Brain (organoid and tissue), 16 donors: ENCODE measurements at places on chromosomes 11 and 22.

GRCh38 chr11:133234883-133235282 lies 297.4 kb downstream of the OPCML start:
- no peak for DNase-seq

DNA sequence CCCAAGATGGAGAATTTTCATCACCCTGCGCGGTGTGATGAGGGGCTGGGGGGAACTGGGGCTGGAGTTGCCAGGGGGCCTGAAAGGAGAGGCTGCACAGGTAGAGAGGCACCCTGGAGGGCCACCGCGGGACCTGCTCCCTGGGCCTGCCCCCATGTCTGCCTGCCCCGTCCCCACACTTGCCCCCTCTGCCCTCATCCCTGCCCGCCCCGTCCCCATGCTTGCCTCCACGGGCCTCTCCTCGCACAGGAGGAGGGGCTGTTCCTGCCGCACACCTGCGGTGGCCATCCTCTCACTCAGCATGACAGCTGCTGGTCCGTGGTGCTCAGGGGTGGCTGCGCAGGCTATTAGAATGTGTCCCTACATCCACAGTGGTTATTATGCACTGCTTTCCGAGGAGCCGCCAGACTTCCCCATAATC lies 43.5 kb downstream of the LINC01488 start:
- no peak for DNase-seq

GRCh38 chr11:63892228-63892627 lies 24.7 kb downstream of the RCOR2 start:
- DNase-seq, result no peak

DNA sequence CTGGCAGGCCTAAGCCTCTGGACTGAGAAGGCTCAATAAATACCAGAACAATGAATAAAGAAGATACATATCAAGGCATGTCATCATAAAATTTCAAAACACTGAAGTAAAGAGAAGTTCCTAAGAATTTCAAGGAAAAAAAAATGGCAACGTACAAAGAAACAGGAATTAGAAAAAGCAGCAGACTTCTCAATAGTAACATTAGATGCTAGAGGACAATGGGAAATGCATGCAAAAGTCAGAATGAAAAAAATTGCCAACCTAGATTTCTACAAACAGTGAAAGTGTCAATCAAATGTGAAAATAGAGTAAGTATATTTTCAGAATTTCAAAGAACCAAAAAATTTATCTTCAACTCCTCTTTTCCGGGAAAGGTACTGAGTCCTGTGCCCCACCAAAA lies 125.0 kb downstream of the KCNC1 start:
- no peak for DNase-seq

GRCh38 chr11:20111871-20112270 lies 48.4 kb downstream of the DBX1 start:
- DNase-seq, result no peak
